ENCODE measurements at places on chromosomes 4 and X.

- no peak for DNase-seq
Measured at GRCh38 chr4:169484485-169484884, 127.9 kb downstream of the NEK1 start.

DNA sequence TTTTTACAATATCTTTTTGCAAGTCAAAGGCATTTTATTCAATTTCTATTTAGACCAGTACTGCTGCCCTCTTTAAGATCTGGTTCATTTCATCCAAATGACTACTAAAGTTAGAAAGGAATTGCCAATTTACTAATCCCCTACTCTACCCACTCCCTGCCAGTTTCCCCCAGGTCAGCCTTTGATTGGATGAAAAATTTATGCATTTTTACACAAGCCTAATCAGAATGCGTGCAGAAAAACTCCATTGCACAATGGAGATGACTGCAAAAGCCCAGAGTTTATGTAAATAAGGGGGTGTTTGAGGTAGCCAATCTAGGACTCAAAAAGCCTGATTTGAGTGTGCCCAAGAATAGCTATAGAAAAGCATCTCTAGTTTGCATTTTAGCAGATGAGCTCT is 310.6 kb downstream of the PABPC4L start:
- DNase-seq, result no peak

- no peak for DNase-seq
Measured at GRCh38 chr4:128284317-128284716, 3.3 kb downstream of the PGRMC2 start.

DNA sequence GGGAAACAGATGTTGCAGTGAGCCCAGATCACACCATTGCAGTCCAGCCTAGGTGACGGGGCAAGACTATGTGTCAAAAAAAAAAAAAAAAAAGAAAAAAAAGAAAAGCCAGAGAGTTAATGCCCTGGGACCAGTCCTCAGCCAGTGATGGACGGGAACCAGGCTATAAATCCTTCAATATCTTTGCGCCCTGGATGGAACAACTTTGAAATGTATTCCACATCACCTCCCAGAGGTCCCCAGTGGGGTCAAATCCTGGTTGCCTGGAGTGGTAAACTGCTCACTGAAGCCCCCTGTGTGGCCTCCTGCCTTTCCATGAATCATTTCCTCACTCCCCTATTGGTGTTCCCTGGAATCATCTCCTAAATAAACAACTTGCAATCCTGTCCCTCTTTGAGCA is 166.9 kb downstream of the DEFB131A start:
- DNase-seq, result no peak

DNA sequence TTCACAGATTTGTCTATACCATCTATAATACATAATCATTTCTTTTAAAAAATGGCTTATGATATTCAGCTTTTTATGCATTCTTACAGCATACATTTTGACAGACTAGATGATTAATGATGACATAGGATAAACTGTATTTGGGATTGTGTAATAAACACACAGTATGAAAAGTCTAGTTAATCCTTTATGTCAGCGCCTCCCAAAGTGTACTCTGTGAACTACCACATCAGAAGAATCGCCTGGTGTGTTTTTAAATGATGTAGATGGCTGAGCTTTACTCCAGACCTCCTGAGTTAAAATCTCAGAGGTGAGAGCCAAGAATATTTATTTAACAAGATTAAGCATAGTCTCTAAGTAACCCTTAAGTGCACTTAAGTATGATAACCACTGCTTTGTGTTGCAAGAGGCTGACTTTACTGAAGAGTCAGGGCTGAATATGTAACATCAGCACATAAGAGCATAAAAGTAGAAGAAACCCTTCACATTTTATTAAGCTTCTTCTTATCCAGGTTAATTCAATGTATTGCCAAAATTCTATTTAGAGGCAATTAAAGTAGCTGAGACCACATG is 104.2 kb downstream of the ANK2 start:
- DNase-seq, result no peak

All from stimulated activated CD4-positive, alpha-beta T cell treated with anti-CD3 and anti-CD28 coated beads, TNF-alpha, amount 100 ng/mL, for 4 hours (primary cell).